ENCODE measurements at places on chromosomes 5 and 9. TPM values are rescaled to one million over a fixed set of nuclear protein-coding genes. Genes with fewer than 3 reads are reported as not detected.
A peak's percentile ranks its signal among the peaks of the same experiment; 100 is the strongest.

DNA sequence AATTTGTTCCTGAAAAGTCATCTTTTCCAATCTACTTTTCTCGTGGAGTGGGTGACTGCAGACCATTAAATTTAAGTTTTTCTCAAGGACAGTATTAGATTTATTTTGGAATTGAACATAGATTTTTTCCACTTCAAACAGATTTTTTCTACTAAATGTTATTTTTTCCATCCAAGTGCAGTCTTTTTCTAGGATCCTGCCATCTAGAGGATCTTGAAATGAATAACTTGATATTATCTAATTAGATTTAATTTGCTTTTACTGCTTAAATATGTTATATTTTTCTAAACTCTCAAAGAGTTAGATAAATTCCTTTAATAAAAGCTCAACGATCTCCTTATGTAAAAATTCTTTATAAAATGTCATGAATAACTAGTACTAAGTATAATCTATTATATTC, 136.9 kb upstream of the PRR16 start:
- DNase-seq: no peak

DNA sequence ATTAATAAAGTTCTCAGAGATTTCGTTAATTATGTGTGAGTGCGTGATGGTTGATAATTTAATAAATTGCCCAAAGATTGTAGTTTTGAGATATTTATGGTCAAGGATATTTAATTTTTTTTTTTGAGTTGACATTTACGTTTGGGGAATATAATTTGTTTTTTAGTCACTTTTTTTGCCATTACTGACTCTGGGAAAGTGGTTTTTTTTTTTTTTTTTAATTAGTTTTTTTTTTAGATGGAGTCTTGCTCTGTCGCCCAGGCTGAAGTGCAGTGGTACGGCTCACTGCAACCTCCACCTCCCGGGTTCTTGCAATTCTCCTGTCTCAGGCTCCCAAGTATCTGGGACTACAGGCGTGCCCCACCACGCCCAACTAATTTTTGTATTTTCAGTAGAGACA, 1.7 kb downstream of the BDP1 start:
- no peak for DNase-seq

Gene SHLD3
- polyA plus RNA-seq: 5.3 TPM

DNA sequence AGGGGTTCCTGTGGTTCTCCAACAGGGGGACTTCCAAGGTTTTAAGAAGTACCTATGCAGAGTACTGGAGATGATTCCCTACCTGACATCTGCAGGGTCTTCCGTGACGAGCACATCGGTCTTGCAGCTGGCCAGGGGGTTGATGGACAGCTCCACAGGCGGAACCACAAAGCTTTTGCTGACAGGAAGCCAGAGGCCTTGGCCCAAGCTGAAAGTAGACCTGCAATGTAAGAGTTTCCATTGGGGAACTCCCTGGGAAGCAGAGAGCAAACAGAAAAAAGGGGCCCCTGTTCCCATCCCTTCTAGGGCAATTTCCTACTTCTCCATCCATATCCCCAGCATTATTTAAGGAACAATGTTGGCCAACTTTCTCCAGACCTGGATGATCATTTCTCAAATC, 288.0 kb downstream of the TRIM32 start:
- DNase-seq: no peak

Gene SLC6A19
- 77.6 TPM for polyA plus RNA-seq

DNA sequence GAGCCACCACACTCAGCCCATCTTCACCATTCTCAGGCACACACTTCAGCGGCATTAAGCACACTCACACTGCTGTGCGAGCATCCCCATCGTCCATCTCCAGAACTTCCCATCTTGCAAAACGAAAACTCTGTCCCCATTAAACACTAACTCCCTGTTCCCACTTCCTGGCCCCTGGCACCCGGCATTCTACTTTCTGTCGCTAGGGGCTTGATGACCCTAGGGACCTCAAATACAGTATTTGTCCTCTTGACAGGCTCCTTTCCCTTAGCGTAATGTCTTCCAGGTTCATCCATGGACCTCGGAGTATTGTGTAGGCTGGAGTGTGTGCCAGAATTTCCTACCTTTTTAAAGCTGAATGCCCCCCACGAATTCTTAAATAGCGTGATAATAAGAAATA, 14.7 kb upstream of the UBAC1 start:
- DNase-seq: no peak

Gene OBP2B
- polyA plus RNA-seq: not detected

- no peak for DNase-seq
Observed at GRCh38 chr9:128706671-128707381, 4.5 kb downstream of the PKN3 start.

GRCh38 chr5:175714479-175715085, 56.7 kb downstream of the HRH2 start:
- no peak for DNase-seq

DNA sequence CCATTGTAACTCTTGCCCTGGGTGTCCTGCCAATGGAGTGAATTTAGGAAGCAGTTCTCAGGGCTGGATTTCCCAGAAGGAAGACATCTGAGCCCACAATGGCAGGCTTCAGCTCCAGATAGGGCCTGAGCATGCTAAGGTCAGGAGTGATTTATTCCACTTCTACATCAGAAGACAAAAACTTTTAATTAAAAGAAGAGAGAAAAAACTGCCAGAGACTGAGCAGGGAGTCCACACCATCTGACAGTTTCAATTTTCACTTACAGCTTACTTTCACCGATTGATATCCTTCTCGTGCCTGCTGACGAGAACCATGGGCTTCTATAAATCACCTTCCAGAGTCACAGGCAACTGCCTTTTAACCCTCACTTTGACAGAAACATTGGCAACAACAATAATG, 228.3 kb upstream of the BRINP1 start:
- DNase-seq: no peak

GRCh38 chr5:94856257-94856800, 237.9 kb downstream of the SLF1 start:
- no peak for DNase-seq

Gene TMOD1
- 2.0 TPM for polyA plus RNA-seq

Gene SERF1A
- polyA plus RNA-seq: 9.1 TPM

DNA sequence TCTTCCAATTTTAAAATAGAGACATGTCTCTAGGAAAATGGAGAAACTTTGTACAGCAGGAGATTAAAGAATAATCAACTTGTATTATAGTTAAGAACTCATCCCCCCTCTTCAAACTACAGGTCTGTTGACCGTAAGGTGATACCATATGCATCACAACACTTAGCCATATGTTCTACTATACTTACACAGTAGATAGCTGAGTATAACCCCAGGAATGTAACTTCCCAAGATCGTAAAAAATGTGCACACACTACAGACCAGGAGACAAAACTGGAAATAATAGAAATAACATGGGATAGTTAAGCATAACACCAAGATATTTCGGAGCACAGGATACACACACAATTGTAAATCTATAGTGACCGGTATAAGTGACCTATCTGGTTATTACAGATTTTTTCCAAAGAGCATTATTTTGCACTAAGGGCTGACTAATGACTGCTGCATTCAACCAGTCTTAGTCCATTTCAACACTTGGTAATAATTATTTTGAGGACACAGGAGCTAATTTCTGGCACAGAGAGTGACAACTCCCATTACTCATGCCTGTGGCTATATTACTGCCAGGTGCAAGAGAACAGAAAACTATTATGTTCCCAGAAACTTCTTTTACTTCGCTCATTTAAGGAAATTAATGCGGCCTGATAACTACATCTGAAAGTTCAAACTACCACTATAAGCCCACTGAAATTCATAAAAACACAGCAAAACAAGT, 15.4 kb upstream of the ZNF622 start:
- no peak for DNase-seq

Gene PLK2
- 220 TPM for polyA plus RNA-seq

DNA sequence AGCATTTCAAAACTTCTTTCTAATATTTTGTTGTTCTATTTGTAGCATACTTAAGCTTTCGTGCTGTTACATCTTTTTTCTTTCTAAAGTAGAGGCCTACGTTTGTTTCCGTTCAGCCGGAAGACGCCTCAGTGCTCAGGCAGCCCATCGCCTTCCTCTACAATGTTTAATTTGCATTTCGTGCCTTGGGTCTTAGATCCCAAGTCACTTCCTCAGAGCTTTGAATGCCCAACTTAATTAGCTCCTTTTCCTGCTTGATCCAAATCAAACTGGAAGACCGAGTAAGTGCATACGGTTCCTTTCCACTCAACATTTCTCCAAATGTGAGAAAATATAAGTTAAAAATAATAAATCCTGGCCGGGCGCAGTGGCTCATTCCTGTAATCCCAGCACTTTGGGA, 43.2 kb downstream of the MRPL36 start:
- DNase-seq: no peak

DNA sequence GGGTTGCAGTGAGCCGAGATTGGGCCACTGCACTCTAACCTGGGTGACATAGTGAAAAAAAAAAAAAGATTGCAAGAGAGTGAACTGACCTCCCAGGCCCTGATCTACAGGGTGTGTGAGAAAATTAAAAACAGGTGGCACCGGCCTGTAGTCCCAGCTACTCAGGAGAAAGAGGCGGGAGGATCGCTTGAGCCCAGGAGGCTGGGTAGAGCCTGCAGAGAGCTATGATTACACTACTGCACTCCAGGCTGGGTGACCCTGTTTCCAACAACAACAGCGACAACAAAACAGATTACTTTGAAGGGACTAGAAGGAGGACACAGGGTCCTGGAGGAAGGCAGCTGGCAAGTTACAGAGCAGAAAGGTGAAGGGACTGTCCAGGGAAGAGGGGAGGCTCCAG, 42.2 kb upstream of the FABP6 start:
- DNase-seq: no peak

Gene LCN6
- not detected for polyA plus RNA-seq

GRCh38 chr9:72363236-72363635, 1.8 kb downstream of the ZFAND5 start:
- DNase-seq: peak; percentile 18

- DNase-seq: no peak
Observed at GRCh38 chr5:166535641-166536040, 1755.8 kb upstream of the WWC1 start.

Gene PCDHGB7
- polyA plus RNA-seq: 14.0 TPM

GRCh38 chr5:120532835-120533234, 68.7 kb downstream of the PRR16 start:
- DNase-seq: no peak

GRCh38 chr5:55533521-55534435, 986 bp downstream of the PLPP1 start:
- peak; percentile 55 for DNase-seq

Gene SPATA31D3
- not detected for polyA plus RNA-seq

Gene FBLL1
- polyA plus RNA-seq: 0.81 TPM

DNA sequence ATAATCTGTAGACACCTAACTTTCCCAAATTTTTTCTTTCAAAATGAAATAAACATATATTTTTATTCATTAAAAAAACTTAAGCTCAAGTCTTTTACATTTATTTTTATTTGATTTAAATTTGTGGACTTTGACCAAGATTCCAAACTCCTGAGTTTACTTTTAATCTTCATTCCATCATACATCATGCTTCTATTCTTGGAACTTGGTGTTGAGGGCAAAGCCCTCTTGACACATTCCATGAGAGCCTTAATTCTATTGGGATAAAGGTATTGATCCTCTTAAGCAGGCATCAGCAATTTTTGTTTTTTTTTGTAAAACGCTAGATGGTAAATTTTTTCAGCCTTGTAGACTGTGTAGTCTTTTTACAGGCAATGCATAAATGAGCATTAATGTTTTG, 53.6 kb downstream of the FBXO4 start:
- DNase-seq: no peak

DNA sequence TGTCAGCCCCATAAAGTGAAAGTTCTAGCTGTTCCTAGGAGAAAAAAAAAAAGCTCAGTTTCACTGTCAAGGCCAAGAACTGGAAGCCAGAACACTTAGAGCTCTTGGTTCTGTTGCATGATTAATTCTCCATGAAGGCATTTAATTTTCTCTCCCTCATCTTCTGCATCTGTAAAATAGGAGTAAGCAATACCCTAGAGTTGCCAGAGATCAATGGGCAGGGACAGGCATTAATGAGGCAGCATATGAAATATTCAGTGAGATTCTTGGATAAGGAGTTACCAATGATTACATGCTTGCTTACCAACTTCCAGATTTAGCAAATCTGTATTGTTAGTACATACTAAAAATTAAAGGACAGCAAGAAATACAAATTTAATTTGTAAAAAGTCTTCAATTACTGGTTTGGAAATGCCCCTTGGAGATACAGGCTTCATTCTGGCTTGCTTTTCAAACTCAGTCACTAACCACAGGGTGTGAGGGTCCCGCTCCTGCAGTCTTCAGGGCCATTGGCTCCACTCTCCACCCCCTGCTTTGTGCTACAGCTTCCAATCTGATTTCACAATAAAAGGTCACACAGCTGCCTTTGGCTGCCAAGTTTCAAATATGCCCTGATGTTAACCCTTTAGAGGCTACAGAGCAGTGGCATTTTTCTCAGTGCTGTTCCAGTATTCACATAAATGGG, 624.6 kb downstream of the BNC2 start:
- no peak for DNase-seq

Gene CARD9
- polyA plus RNA-seq: 1.5 TPM

DNA sequence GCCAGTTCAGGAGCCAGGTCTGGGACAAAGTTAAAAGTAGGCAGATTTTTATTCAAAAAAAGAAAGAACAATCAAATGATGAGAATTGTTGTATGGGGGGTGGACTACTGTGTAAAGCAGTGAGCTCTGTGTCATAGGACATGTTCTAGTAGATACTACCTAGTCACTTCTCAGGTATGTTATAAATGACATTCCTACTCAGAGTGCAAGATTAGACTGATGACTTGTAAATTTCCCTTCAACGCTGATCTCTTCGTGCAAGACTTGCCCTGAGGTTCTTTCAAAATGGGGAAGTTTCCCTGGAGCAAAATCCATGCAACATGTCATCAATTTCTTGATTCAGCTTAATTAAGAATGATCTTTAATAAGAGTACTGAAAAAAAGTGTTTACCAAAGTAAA, 175.1 kb downstream of the RORB start:
- no peak for DNase-seq

- no peak for DNase-seq
Observed at GRCh38 chr9:12817702-12818101, 42.9 kb downstream of the LURAP1L start.

Gene SPATA24
- polyA plus RNA-seq: 11.6 TPM

Gene PCDHB11
- polyA plus RNA-seq: 6.0 TPM

GRCh38 chr5:305050-305449, 16.5 kb upstream of the AHRR start:
- no peak for DNase-seq

- no peak for DNase-seq
Observed at GRCh38 chr9:127201071-127201541, 63.5 kb upstream of the GARNL3 start.

Gene NR6A1
- polyA plus RNA-seq: 0.57 TPM

DNA sequence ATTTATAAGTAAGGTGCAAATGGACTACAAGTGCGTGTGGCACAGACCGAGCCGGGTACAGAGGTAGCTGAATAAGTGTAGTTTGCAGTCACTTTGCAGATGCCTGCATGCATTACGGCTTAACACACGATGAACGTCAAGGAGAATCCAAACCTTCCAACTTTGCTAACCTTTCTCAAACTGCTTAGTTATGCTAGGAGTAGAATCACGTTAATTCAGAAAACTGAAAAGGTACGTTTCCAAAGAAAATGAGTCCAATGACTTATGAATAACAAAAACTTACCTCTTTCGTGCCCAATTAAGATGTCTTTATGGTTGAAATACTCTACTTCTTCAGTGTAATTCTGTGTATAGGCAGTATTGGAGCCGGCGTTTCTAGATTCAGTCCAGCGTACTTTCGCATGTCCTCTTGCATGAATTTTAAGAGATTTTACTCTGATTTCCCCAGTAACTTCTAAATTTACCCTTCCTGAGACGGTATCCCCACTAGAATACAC, 539 bp downstream of the ARRDC3 start:
- peak; percentile 47 for DNase-seq

- DNase-seq: no peak
Observed at GRCh38 chr5:176492431-176492830, 44.2 kb downstream of the FAF2 start.

Gene CDO1
- 30.0 TPM for polyA plus RNA-seq

- DNase-seq: no peak
Observed at GRCh38 chr5:137621861-137622823, 113.7 kb downstream of the KLHL3 start.
